ENCODE measurements at places on chromosomes 11 and 22.

DNA sequence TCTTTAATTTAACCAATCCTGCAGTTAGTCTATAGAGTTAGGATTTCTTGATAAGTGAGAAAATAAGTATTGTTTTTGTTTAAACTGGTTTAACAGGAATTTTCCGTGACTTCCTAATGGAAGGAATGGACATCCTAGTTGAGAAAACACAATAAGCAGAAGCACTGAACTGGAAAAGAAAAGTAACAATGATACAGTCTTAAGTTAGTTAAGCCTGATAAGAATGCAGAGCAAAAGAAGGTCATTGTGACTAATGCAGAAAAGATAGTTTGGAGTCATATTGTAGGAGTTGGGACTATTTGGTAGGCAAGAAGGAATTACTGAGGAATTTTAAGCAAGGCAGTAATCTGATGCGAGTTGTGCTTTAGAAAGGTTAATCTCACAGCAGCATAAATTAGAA is 11.7 kb downstream of the RNF141 start:
- no peak for DNase-seq

DNA sequence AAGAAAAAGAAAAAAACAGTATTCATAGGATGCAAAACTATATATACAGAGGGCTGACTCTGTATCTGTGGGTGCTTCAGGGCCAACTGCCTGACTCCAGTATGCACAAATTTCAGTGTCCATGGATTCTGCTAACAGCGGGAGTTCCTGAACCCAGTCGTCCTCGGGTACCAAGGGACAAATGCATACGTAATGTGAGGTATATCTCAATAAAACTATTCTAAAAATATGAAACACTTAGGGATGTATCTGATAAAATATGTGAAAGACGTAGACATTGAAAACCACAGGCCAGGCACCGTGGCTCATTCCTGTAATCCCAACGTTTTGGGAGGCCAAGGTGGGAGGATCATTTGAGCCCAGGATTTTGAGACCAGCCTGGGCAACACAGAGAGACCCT is 13.9 kb upstream of the COMT start:
- no peak for DNase-seq

- peak; percentile 86 for DNase-seq
These were observed at the start of gene SBF2 for GRCh38 chr11:10293423-10294289. Gene SBF2 (minus strand): TSS chr11:10294219. CDS start chr11:10294069, 150 bp downstream.

DNA sequence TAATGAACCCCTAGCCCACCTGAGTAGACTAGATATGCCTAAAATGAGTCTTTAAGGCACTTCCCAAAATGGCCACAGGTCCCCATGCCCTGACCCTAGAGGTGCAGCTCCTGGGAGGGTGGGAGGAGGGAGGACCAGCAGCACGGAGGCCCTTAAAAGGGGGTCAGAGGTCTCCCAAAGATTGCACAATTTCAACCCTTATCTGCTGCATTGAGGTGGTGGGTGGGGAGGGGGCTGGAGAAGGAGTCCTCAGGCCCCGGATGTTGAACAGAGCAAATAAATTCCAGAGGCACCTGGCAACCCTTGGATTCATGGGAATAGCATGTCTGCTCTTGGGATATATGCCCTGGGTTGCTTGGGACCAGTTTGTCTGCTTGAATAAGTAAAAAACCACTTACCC is 57.6 kb downstream of the NAV2 start:
- no peak for DNase-seq

GRCh38 chr22:40473703-40474102 is 103.3 kb downstream of the SGSM3 start:
- no peak for DNase-seq

- DNase-seq: no peak
These were observed 1396.8 kb downstream of the LRRC4C start for GRCh38 chr11:40062616-40063015.

GRCh38 chr11:87779276-87780067 is 395.8 kb downstream of the RAB38 start:
- DNase-seq: no peak

DNA sequence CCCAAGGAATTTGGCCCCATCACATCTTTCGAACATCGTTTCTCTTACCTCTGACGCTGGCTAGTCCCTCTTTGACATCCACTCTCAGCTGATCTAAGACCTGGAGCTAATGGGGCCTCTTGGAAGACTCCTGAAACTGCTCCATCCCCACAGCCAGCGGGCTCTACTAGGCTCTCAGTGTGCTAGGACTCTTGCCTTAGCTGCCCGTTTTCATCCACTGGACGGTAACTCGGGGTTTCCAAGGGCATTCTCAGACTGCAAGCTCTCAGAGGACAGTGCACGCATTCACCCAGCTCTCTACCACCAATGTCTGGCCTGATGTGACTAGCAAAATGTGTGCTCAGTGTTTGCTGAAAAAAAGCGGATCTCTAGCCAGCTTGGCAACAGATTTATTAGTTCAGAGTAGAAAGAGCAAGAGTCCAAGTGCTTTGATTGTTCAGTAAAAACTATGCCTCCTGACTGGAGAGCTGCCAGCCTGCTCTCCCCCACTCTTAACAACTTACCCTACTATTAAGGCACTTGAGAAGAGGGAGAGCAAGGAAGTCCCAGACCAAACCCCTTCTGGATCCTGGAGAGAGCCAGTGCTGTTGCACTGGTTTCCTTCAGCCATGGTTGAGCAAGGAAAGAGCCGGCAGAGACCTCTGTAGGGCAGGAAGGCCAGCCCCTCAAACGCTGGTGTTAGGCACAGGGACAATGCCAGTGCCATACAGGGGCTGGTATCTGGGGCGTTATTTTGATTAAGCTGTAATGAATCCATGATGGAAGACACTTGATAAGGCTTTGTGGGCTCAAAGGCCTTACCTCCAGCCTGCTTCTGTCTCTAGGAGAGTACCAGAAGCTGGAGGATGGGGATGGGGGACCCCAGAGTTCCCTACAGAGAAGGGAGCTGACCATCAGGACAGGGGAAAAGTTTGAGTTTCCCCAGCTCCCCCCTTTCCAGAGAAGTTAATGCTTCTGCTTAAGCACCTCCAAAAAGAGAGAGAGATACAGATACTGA is 9.2 kb downstream of the RELA start:
- DNase-seq: no peak

DNA sequence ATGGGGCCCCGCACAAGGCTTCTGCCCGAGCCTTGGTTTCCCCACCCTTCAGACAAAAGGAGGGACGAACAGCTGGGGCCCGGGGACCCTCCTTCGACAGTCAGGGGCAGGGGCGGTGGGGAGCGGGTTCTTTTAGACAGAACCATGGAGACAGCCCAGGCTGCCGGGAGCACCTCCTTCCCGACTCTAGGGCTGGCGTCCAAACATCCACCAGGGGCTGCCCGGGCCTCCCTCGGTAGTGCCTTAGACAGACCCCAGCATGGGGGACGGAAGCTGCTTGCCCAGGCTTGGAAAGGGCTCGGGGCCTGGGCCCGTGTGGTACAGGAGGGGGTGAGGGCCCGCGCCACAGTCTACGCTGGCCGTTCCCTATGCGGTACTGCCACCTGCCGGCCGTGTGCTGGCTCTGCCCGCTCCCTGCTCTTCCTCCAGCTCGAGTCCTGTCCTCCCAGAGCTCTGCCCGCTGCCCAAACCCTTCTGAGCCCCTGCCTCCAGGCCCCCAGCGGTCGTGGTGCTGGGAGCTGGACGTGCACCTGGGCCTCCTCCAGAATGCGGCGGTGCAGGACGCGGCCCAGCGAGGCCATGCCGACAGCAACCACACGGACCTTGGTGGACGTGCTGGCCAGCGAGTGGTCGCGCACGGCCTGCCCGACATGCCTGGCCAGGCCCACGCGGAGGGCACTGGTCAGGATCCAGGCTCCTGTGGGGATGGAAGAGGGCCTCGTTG is 20.1 kb downstream of the TSSC4 start:
- DNase-seq: peak; percentile 92

GRCh38 chr11:78961247-78961646 is 386.6 kb upstream of the NARS2 start:
- DNase-seq: no peak

GRCh38 chr11:130585545-130585944 is 137.1 kb downstream of the ADAMTS15 start:
- DNase-seq: no peak

DNA sequence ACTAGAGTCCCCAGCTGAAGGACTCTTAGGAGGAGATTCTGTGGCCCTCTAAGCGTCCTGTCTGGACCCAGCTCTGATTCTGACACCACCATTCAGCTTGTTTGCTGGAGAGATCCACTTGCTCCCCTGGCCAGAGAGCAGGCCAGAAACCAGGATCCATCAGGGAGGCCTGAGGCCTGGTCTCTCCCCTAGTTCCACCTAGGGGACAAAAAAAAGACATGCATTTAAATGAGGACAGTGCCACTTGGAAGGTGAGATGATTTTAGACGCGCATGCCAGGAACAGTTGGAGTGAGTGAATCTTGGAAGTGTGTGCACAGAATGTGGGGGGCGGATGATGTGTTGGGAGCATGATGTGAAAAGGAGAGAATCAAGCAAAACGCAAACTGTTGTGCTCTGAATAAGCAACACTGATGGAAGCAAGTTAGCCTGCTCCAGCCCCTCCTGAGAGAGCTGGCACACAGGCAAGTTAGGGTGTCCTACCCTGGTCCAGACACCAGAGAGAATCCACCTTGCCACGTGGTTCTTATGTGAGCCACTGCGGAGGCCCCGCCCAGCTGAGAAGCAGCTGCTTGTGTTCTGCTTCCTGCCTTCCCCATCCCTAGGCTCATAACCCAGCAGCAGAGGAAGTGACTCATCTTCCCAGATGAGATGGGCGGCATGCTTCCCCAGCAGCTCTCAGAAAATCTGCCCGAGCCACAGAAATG is 8.0 kb upstream of the SLCO2B1 start:
- DNase-seq: peak; percentile 68

DNA sequence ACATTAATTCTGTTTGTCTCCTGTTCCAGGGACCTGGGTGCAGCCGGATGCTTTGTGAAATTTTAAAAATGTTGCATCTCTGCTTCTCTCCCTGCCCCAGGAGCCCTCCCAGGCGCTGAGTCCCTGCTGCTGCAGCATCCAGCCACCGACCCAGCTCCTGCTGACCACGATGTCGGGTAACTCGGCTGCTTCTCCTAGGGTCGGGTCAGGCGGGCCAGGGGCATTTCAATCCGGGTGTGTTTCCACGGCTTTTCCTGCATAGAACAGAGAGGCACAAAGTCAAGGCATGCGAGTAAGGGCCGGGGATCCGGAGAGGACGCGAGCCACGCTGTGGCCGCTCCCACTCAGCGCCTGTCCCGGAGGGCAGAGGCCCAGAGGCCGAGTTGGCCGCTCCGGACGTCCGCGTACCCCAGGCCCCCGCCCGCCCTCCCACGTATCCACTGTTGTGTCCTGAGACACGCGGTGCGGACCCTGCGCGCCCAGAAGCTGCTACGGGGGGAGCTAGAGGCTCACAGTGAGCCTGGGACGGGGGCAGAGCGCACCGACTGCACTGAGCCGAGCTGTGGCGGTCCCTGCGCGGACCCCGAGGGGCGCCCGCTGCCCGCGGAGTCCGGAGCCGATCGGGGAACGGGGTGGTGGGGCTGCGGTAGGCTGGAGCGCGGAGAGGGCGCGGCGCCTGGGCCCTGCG is at the start of gene POU2AF3:
TSS of gene POU2AF3 (plus strand) at position 134 of the 688 bp plus-strand sequence. CDS start at position 170, 36 bp downstream.
- DNase-seq: peak; percentile 34

- no peak for DNase-seq
These were observed 12.4 kb upstream of the MPPED1 start for GRCh38 chr22:43399338-43399979.

- DNase-seq: no peak
These were observed 35.1 kb upstream of the PDGFD start for GRCh38 chr11:104199053-104199452.

- DNase-seq: no peak
These were observed 28.0 kb downstream of the ZC3H12C start for GRCh38 chr11:110121204-110121603.

GRCh38 chr22:49676783-49677494 is 150.7 kb downstream of the BRD1 start:
- DNase-seq: no peak

GRCh38 chr11:115896084-115896483 is 391.9 kb upstream of the CADM1 start:
- DNase-seq: no peak

DNA sequence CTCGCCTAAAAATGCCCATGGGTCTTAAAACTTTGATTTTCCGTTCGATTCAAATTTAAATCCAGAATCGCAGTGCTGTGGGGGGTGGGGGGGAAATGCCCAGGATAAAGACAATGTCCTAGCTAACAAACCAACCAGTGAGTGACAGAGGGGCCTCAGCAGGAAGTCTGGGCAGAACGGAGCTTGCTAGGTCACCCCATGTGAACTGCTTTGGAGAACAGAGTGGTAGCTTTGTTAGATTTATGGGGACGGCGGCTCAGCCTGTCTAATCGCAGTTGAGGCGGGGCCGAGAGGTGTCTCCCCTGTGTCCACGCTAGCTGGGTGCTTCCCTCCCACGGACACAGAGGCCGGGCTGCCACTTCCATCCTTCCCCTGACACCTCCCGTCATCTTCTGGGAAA is 243.9 kb downstream of the CTTN start:
- DNase-seq: no peak

DNA sequence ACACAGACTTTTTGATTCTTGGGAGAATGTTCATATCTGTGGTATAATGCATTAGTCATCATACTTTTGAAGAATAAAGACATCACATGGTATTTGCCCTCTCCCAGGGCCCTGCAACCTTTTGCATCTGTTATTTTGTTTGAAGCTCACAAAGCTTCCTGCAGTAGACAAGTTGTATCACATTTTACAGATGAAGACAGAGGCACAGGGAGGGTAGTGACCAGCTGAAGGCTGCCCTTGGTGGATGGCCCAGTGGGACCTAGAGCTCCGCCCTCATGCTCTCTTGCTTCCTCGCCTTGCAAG is 66.4 kb downstream of the UBASH3B start:
- no peak for DNase-seq

DNA sequence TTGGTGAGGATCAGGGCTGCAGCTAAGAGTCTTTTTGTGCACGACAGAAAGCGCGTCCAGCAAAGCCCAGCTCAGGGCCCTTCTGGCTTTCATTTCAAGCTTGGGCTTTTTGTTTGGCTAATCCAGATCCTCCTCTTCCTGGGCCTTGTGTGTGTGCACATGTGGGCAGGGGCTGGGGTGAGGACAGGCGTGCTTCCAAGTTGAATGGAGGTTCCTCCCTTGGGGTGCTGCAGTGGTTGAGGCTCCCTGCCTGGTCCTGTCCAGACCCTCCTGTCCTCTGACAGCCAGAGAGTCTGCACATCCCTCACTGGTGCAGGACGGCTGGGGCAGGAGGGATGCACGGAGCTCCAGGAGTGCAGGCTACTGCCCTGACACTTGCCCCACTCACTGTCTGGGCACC is 62.0 kb upstream of the NECTIN1 start:
- DNase-seq: no peak

- no peak for DNase-seq
These were observed 44.1 kb downstream of the DRG1 start for GRCh38 chr22:31443516-31443915.

DNA sequence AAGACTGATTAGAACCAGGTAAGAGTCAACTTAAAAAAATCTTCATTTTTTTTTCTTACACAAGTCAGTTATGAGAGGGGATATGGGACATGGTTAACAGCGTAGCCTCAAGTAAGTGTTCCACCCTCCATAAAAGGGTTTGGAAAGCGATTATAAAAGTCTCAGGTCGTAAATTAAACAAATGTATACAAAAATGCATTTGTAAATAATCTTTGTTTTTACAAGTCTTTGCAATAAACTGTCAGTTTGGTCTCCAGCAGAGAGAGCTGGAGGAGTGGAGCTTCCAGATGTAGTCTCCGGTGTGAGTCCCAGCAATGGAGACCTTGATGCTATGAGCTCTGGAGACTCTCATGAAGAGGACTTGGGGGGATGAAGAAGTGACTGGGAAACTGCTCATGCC is 99.8 kb upstream of the TP53AIP1 start:
- no peak for DNase-seq

- DNase-seq: no peak
These were observed 96.5 kb downstream of the GALNT18 start for GRCh38 chr11:11525283-11525682.
